Stimulated activated CD4-positive, alpha-beta T cell treated with anti-CD3 and anti-CD28 coated beads, Interleukin-1b, Interleukin-23, amount 100 ng/mL, for 4 hours (primary cell): ENCODE measurements at places on chromosomes 2 and 18.
A peak's percentile ranks its signal among the peaks of the same experiment; 100 is the strongest.

GRCh38 chr18:70462078-70462439, 173.2 kb downstream of the SOCS6 start:
- no peak for DNase-seq

DNA sequence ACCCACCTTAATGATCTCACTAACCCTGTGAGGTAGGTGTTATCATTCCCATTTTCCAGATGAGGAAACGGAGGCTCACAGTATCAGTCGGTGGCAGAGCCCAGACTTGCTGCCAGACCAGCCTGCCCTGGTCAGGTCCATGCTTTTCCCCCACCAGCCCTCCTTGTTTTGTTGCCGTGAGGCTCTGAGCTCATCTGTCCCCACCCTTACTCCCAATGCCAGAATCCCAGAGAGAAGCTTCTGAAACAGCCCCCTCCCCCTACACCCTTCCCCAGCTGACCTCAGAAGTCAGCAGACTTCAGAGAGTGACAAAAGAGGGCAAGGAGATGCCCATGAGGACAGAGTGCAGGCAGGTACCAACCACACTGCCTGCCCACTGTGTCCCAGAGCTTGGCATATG, 20.8 kb upstream of the TNS1 start:
- DNase-seq, result no peak

GRCh38 chr2:68837861-68838341, 33.3 kb downstream of the BMP10 start:
- no peak for DNase-seq

- no peak for DNase-seq
Measured at GRCh38 chr2:217934321-217935131, 68.3 kb downstream of the TNS1 start.

DNA sequence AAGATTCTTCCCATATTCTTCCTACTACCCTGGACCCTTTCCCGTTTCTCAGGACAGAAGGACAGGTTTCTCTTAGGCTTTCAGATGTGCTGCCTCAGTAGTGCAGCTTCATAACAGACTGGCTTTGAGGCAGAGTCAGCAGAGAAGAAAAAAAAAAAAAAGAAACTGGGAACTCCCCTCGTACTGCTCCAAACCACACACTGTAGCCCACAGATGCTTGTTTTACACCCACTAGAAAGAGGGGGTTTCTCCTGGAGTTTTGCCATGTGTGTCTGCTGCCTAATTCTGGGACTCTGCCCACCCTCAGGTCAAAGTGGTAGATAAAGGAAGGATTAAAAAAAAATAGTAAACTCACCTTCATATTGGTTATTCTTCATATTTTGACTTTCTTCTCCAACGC, 95.9 kb downstream of the NCOA1 start:
- no peak for DNase-seq

DNA sequence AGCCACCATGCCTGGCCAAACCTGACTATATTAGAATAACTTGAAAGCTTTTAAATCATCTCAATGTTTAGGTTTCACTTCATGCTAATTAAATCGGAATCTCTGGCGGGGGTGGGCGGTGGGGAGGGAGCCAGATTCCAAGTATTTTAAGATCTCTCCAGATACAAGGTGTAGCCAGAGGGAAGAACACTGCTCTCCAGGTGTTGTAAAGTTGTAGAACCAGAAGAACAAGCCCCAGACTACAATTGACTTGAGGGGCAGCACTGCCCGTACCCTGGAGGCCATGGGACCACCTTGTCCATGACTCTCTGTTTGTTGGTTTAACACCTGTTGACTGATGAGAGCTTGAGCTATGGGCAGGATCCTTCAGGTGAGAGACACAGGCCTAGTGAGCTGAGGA, 33.1 kb upstream of the GTF2A1L start:
- DNase-seq, result no peak

DNA sequence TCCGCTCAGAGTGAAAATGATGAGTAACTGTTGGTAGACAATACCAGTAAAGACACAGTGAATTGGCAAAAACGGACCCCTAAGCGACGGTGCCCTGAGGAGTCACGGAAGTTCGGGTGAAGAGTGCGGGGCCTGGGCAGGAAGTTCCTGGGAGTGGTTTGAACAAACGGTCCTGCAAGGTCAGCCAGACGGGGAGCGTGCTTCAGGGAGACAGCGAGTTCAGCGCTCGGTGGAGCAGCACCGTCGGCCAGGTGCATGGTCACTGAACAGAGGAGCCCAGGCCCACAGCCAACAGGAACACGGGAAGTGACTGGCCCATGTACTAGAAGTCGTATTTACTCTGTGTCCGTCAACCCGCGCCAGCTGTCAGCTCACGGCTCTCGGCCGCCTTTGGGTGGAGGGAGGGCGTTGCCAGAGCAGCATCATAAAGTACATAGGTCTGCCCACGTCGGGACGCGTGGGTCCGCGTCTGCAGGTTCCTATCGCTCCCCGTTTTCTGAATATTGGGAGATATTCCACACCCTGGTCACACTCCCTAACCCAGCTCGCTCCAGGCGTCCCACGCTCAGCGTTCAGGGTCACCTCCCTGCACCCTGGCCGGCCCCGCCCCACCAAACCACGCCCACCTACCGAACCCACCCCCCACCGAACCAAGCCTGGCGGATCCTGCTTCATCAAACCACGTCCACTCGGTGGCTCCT, 75.6 kb upstream of the UXS1 start:
- peak; percentile 34 for DNase-seq

GRCh38 chr2:227360351-227360750, 18.8 kb downstream of the TM4SF20 start:
- DNase-seq, result no peak

GRCh38 chr2:198252472-198252871, 448.1 kb downstream of the PLCL1 start:
- DNase-seq, result no peak

DNA sequence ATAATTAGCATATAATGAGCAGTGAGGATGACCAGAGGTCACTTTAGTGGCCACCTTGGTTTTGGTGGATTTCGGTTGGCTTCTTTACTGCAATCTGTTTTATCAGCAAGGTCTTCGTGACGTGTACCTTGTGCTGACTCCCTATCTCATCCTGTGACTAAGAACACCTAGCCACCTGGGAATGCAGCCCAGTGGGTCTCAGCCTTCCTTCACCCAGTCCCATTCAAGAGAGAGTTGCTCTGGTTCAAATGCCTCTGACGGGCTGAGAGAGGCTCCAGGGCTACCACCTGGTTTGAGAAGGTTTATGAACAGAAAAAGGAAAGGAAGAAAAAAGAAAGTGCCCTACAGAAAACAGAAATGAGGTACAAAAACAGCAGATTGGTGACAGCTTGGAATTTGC, 738.7 kb downstream of the SOCS6 start:
- DNase-seq, result no peak

GRCh38 chr2:149307014-149307413, 23.4 kb upstream of the LYPD6 start:
- DNase-seq, result no peak

DNA sequence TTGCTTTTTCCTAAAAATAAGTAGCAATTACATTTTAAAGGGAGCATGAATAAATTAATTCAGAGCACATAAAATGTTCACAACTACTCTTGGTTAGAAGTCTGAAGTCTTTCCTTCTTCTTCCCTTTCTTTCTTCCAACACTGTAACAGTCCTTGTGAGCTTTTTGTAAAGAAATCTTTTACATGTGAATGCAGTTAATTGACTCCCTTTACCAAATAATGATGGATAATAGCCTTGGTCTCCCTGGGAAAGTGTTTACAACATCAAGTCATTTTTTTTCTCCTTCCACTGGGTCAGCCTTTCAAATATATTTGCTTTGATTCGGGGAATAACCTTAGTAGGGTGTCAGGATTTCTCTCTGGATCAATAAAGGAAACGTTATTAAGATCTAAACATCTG, 39.1 kb downstream of the CALCRL start:
- no peak for DNase-seq

GRCh38 chr2:31504311-31504710, 76.4 kb downstream of the SRD5A2 start:
- DNase-seq, result no peak

- no peak for DNase-seq
Measured at GRCh38 chr2:171390941-171391516, 42.8 kb downstream of the METTL8 start.

GRCh38 chr2:96396602-96397001, 61.0 kb downstream of the NCAPH start:
- DNase-seq, result no peak

DNA sequence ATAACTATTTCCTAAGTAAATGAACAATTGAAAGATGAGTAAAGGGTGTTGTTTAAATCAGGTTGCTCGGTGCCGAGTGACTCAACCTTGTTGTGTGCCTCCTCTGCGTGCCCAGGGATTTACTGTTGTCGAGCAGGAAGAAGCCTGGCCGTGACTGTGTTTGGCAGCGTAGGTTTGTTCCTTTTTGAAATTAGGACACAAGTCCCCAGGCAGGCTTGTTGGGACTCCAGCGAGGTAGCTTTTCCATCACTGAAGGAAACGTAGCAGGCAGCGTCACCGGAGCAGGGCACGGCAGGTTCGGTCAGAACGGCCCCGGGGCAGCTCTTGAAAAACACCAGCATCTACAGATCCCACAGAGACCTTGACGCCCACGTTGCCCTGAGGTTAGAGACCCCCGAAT, 48.6 kb downstream of the TMEM18 start:
- no peak for DNase-seq

GRCh38 chr2:46569766-46570165, 90.4 kb downstream of the TMEM247 start:
- no peak for DNase-seq

GRCh38 chr2:188701836-188702235, 272.3 kb upstream of the COL3A1 start:
- no peak for DNase-seq

GRCh38 chr2:1421731-1422130, 8.5 kb downstream of the TPO start:
- DNase-seq, result no peak

GRCh38 chr2:204487447-204488229, 57.6 kb upstream of the PARD3B start:
- no peak for DNase-seq

- no peak for DNase-seq
Measured at GRCh38 chr2:79770926-79771325, 258.1 kb downstream of the CTNNA2 start.

- DNase-seq, result no peak
Measured at GRCh38 chr2:30847329-30847728, 40.1 kb upstream of the CAPN13 start.

- DNase-seq, result no peak
Measured at GRCh38 chr2:154400563-154401290, 297.8 kb upstream of the KCNJ3 start.

DNA sequence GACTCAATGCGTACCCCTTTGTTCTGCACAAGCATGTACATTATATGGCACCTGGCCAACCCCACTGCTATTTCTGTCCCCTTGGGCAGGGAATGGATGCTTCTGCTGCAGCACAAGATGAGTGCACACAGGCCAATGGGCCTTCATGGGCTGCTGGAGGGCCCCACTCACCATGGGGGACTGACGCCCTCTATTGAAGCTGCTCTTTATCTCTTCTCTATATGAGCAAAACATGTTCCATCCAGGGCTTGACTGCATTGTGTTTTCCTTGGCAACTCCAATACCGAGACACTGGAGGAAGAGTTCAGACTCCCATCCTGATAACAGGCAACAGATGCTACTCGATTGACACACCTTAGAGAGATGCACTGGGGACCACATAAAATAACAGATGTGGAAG, 251.6 kb upstream of the NCKAP5 start:
- DNase-seq, result no peak

DNA sequence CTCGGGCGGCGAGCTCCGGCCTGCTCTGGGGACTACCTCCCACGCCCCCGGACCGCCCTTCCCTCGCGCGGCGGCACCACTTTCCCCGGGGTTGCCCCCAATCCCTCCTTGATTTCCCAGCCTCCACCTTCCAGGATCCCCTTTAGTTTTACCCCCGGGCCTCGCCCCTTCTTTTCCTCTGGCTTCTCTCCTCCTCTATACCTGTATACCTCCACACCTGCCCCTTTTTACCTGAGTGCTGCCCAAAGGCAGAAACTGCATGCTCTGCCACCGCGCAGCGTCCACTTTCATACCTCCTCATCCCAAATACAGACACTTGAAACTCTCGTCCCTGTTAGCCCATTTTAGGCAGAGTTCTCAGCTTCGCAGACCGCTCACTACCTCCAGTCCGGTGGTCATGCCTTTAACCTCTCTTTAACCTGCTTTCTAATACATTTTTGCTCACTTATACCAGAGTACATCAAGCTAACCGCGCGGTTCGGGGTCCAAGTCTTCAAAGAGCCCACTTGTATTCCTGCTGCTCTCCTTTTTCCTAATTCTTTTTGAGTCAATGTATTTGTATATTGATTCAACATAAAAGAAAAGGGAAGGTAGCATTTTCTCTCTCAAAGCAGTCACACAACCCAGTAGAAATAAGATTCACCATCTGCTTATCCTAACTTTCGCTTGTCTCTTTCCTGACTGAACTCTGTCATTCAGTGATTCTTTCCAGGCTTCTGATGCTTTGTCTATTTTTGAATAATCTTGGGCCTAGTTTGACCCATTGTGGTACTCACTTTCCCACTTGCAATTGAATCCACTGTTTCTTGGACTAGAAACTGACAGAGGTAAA, 901 bp downstream of the SPOPL start:
- no peak for DNase-seq

- DNase-seq, result no peak
Measured at GRCh38 chr2:20988905-20989304, 55.0 kb downstream of the APOB start.

GRCh38 chr2:152466980-152467676, 132.2 kb downstream of the FMNL2 start:
- DNase-seq, result no peak

- no peak for DNase-seq
Measured at GRCh38 chr2:118032169-118033013, 18.5 kb upstream of the CCDC93 start.

DNA sequence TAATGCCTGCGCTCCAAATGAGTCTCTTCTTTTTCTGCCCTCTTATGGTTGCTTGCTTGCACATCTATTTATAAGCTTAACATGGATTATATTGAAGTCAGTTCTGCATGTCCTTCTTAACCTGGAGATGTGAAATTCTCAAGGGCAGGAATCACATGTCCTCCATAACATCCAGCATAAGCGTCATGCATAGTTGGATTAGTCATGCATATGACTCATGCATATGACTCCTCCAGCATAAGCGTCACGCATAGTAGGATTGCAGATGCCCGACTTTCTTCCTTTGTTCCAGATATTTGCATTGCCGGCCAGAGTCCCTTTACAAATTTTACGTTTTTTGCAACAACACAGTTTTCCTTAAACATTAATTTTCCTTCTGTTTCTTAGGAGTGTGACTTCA, 308.6 kb downstream of the TGIF1 start:
- no peak for DNase-seq

- DNase-seq, result no peak
Measured at GRCh38 chr2:85385746-85386145, 24.4 kb downstream of the CAPG start.

DNA sequence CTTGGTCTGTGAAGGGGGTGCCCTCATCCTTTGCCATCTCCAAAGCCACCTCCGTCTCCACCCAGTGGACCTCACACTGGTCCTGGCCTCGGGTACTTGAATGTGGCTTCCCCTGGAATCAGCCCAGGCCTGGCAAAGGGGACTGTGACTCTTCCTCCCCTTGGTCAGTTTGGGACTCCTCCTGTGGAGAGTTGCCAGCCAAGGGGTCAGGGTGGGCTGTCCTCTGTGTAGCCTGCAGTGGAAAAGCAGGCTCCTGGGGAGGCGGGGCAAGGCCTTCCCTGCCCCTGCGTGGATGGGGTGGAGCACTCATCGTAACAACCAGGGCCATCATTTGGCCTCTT, 59.8 kb downstream of the INHBB start:
- DNase-seq, result no peak

- no peak for DNase-seq
Measured at GRCh38 chr2:63776382-63776781, 65.3 kb upstream of the UGP2 start.

GRCh38 chr18:10032331-10033015, 118.7 kb downstream of the VAPA start:
- no peak for DNase-seq
